ENCODE measurements at places on chromosomes 16 and 17.
A peak's percentile ranks its signal among the peaks of the same experiment; 100 is the strongest.

GRCh38 chr17:20262226-20263114, 204.9 kb downstream of the LGALS9B start:
- DNase-seq: no peak

- no peak for DNase-seq
Observed at GRCh38 chr16:48383877-48384519, 1.2 kb downstream of the SIAH1 start.

DNA sequence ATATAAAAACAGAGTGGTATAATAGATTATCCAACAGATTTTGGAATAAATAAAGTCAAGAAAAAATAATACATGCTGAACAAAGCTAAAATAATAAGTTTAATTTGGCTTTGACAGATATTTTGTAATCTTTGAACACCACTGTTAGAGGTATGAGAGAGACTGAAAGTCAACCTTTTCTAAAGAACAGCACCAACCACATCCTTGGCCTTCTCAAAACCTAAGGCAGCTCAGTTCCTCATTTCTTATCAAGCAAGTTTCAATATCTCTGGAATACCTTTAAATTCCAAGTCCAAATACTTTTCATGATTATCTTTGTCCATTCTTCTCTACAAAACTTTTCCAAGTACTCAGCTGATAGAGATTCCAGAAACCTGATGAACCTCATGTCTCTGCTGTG, 1603.8 kb downstream of the CDH8 start:
- DNase-seq: no peak

DNA sequence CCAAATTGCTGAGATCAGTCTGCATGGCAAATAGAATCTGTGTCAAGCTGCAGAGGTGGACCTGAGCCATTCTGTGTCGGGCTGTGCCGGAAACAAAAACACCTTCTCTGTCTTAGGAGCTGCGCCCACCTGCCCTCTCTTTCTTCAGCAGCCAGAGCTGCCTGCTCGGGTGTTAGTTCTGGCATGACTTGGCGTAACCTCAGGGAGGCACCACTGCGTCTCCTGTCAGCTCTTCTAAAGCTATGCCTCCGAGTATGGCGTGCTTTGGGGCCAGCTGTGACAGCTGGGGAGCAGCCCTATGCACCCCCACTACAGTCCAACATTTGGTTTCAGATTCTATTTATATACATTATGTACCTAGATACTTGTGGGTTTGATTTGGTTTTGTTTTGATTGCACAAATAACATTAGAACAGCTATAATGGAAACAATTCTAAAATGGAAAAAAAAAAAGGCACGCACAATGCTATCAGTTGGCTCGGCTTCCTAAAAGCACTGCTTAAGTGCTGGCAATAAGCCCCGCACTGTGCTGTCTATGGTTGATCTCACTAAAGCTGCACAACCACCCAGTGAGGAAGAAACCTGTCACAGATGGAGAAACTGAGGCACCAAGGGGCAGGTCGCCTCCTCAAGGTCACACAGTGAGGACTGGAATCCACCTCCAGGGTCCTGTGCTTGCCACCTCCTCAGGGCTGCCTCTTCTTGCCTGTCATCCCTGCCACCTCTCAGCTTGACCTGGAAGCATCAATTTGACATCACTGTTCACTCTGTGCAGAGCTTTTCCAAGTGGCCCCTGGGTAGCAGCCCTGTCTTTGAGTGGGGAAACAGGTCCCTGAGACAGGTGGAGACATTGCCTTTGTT, 18.7 kb upstream of the ADGRG1 start:
- DNase-seq: no peak

DNA sequence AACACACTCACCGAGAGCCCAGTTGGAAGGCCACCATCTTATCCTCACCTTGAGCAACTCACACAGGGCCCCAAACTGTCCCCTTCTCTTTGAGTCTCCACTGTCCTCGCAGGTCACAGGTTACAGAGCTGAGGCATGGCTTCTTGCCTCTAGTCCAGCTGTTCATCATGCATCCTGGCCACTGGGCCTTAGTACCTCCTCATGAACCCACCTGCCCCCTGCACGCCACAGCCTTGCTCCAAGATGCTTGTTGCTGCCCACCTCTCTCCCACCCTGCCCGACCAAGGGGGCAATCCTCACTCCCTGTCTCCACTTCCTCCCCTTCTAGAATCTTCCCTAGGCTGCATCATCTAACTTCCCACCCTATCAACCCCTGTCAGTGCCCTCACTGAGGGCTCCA, 17.1 kb downstream of the CDH5 start:
- peak; percentile 20 for DNase-seq

DNA sequence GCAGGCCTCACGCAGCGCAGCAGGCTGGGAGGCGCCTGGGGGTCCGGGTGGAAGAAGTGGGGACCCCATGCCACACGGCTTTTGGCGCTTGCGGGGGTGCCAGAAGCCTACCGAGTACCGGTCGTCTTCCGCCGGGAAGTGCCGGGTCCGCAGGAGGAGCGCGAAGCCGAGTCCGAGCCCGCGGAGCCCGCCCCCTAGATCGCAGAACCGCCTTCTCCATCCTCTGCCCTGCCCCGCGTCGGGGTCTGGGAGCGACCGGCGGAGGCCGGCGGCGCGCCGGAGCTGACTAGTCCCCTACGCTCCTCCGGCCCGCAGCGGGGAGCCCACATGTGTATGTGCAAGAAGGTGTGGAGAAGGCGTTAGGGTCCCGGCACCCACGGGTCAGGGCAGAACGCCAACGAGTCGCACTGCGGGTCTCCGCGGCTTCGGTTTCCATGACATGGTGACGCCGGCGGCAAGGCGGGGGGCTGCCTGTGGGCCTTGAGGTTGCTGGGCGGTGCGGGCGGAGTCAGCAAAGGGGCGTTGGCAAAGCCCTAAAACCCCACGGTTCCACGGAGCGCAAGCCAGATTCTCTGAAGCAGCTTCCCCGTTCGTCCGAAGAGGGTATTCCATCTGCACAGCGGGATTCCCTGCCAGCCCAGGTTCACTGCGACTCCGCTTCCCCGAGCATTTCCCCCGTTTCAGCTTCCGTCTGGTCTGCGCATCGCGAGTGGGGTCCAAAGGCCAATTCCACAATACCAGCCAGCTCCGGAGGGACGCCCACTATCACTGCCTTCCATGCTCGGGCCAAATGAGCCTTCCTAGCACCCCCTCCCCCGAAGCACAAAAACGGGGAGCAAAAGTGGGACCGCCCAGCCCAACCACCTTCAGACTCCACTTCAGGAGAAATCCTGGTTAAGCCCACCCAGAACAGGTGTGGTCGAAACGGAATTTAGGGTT, 2.3 kb upstream of the LHX1 start:
- no peak for DNase-seq

DNA sequence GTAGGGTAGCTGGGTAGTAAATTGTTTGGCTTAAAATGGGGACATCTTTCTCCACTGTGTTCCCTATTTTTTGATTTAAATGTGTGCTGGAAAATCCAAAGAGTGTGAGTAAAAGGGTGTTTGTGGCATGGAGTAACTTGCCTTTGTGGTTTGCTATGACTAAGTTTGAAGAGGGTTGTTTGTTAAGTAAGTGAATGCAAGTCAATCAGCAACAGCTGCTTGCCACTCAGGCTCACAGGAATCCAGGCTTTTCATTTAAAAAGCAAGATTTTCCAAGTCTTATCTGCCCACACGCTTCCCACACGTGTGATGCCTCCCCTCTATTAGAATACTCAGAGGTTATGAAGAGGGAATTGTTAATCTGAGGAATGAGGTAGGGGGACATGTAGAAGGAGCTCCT, 847.7 kb upstream of the RBFOX1 start:
- no peak for DNase-seq

- no peak for DNase-seq
Observed at GRCh38 chr16:73047536-73048291, at the start of gene ZFHX3. TSS of gene ZFHX3 (minus strand) at chr16:73048128. CDS start at chr16:72960145, 87,983 bp downstream.

DNA sequence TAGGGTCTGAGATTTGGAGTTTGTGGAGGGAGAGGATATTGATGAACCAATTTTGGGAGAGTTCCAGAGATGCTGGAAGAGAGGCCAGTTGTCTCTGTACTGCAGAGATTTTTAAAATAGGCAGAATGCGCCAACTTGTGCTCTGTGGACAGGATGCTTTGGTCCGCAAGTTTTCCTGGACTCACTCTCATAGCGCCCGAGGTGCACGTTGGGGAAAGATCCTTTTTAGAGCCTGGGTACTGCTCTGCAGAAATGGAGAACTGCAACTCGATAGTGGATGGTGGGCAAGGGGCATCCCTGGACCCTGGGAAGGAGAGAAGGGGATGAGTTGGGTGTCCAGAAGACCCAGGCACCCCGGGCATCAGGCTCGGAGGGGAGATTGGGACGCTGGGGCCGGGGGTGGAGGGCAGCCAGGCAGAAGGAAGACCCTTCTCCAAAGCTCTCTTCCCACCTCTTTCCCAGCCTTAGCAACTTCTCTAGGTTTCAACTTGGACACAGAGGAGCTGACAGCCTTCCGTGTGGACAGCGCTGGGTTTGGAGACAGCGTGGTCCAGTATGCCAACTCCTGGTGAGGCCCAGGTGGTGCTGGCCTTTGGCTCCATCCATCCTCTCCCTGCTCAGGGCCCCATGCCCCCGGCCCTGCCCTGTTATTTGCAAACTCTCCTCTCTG, 590 bp downstream of the ITGAX start:
- DNase-seq: no peak

DNA sequence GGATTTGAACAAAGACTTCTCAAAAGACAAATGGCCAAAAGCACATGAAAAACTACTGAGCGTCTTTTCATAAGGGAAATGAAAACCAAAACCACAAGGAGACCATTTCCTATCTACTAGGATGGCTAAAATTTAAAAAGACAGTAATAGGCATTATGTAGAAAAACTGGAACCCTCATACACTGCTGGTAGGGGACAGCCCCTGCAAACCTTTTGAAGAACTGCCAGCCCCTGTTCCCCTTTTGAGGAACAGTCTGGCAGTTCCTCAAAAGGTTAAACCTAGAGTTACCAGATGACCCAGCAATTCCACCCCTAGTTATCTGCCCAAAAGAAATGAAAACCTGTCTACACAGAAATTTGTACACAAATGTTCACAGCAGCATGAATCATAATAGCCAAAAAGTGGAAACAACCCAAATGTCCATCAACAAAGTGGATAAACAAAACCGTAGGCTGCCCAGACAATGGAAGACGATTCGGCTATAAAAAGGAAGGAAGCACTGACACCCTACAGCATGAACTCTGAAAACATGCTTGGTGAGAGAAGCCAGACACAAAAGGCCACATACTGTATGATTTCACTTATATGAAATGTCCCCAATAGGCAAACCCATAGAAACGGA, 22.9 kb downstream of the CDIP1 start:
- DNase-seq: no peak

GRCh38 chr17:73316919-73317505, 5.2 kb upstream of the CDC42EP4 start:
- DNase-seq: no peak

GRCh38 chr16:3992297-3993051, 112.0 kb upstream of the CREBBP start:
- DNase-seq: no peak

- no peak for DNase-seq
Observed at GRCh38 chr16:64412578-64413280, 709.1 kb downstream of the CDH11 start.

- DNase-seq: no peak
Observed at GRCh38 chr17:55348749-55349354, 72.8 kb downstream of the MMD start.

GRCh38 chr16:4837733-4838501, 9.2 kb downstream of the GLYR1 start:
- no peak for DNase-seq

GRCh38 chr16:73730481-73731090, 566.0 kb upstream of the PSMD7 start:
- no peak for DNase-seq

DNA sequence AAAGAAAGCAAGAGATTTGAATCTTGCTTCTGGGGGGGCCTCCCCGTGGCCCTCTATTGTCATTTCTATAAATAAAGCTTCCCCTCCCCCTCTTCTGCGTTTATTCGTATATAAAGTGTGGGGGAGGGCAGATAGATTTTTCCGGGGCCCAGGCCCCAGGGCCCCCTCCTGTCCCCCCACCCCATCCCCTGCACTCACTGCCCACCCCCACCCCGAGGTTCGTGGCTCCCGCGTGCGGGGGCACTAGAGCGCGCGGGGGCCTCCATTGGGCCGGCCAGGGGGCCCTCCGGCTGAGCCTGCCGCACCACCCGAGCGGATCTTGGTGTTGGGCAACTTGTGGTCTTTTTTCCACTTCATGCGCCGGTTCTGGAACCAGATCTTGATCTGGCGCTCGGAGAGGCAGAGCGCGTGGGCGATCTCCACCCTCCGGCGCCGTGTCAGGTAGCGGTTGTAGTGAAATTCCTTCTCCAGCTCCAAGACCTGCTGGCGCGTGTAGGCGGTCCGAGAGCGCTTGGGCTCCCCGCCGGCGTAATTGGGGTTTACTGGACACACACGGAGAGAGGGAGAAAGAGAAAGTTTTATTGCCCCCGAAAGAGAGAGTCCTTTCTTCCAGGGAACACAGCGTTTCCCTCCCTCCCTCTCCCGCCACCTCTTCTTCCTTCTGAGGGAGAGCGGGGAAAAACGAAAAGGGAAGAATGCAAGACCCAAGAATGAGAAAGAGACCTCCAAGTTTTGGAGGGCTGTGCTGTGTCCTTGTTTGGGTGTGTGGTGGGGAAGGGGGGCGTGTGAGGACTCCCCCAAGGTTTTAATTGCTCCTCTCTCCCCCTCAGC, 1.5 kb downstream of the HOXB4 start:
- DNase-seq: no peak

DNA sequence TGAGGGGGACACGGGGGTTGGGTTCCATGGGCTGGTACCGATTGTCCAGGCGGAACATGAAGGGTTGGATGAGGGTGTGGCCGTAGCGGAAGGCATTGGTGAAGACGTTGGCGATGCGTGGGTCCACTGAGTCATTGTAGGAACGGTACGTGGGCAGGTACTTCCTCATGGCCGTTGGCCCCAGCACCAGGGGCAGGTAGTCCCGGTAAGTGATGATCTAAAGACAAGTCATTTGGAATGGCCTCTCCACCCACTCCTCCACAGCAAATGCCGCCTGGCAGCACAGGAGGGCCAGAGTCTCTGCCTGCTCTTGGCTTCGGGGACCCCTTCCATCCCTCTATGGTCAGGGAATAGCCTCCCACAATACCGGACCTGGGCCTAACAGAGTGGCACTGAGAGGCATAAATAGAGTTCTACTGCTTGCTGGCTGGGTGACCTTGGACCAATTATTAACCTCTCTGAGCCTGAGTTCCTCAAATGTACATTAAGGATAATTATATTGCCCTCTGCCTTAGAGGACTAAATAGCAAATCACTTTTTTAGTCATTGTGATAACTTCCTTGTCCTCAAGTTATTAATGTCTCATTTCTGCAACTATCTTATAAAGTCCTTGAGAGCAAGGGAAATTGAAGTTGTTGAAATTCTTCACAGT, 7.2 kb downstream of the MPO start:
- DNase-seq: no peak

All from left lung (tissue), 14 donors.